Stimulated activated CD4-positive, alpha-beta T cell treated with anti-CD3 and anti-CD28 coated beads, Interleukin-12 subunit alpha, Interleukin-12 subunit beta, amount 100 ng/mL, for 48 hours (primary cell): ENCODE measurements at places on chromosomes 12 and 14.

DNA sequence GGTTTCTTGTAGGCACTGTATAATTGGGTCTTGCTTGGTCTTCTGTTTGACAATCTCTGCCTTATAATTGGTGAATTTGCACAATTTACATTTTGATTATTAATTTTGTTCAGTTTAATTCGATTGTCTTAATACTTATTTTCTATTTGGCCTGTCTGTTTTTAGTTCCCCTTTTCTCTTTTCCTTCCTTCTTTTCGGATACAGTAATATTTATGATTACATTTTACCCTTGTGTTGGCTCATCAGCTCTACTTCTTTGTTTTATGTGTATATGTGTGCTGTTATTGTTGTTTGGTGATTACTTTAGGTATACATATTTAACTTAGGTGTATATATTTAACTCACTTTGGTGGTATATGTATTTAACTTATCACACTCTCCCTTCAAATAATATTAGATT, 12.8 kb upstream of the BEGAIN start:
- no peak for DNase-seq

GRCh38 chr14:54314365-54315104, 82.3 kb upstream of the CDKN3 start:
- no peak for DNase-seq

DNA sequence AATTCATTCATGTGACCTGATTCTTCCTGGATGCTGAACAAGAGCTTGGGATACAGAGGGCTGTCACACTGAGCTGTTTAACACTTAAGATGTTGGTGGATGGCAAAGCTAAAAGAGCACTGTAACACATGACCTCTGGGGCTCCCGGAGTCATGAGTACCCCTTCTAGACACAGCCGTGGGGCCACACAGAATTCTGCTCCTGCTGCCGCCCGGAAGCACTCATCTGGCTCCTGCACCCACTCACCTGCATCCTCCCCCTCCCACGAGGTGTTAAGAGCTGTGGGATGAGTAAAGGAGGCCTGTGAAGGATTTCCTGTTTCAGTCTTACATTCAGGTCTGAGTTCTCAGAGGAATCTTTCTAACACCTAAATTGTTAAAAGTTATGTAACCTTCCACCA, 78.0 kb upstream of the SSTR1 start:
- DNase-seq = no peak

DNA sequence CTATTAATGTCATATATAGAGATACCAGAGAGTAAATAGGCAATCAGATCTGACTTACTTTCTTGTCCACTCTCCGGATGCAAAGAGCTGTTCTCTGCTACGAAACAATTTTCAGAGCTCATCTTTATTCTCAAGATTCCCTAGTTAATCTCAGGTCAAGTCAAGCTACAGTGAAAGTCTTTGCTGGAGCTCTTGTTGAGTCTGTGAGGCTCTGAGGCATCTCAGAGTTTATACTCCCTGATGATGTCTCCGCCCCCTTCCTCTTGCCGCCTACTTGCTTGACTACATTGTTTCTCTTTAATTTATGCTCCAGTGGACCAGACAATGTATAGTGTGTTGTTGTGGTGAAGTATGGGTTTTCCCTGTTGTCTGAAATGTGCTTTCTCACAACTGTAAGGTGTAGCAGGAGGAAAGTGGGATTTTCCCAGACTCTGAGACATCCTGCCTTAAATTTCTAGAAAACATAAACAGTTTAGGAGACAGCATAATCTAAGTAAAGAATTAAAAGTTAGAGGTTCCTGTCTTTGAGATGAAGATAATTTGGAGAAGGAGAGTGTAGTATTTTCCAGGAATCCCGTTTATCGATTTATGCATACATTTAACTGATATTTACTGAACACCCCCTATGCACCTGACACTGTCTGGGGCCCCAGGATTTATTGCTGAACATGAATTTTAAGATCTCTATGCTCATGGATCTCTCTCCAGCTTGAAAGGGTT, at the start of gene CD69:
Gene CD69, minus strand, starts transcription at position 203 of the 720 bp plus-strand sequence. Its CDS starts 81 bp downstream, at position 122.
- DNase-seq = peak; percentile 65

DNA sequence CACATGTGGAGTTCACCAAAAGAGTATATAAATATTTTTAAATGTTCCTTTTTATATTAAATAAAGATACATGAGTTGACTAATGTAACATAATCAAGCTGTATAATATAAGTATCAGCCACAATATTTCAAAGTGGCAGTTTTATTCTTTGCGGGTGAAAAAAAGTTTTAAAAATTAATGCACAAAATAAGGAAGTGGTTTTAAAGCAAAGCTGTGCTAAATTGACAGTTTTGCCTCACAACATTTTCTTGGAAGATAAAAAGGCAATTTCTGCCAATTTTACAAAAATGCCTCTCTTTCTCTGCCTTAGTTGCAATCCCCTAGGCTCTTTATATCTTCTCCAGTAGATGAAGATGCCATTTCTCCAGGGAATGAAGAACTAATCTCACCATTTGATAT, 719.1 kb downstream of the C12orf50 start:
- no peak for DNase-seq

GRCh38 chr12:110906516-110906915, 13.9 kb downstream of the MYL2 start:
- no peak for DNase-seq

DNA sequence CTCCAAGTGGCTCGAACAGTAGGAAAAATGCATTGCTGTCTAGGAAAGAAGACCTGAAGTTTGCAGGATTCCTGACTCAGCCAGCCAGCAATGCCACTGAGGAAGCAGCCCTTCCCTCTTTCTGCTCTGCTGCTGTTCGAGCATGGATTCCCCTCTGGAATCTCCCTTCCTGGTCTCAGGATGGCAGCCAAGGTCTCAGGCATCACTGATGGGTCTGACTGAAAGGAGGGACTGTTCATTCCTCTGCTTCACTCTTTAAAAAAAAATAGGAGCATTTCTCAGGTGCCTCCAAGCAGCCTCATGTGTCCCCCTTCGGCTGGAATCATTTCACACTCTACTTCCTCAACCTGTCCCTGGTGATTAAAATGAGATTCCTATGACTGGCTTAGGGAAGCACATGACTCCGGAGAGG, 62.4 kb downstream of the SLC15A4 start:
- DNase-seq = no peak

DNA sequence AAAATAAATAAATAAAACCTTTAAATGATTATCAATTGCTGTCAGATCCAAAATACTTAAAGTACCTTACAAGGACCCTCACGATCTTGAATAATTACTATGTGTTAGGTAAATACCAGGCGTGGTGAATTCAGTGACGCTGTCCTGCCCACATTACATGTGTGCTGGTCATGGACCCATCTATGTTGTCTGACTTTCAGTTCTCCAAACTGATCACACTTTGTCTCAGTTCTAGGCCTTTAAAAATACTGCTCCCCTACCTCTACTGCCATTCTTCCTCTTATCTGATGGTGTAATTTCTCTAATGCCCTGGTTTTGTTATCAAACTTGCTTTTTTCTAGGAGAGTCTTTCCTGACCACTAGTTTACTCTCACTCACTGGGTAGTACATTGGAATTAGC, 520.7 kb downstream of the TRHDE start:
- no peak for DNase-seq

DNA sequence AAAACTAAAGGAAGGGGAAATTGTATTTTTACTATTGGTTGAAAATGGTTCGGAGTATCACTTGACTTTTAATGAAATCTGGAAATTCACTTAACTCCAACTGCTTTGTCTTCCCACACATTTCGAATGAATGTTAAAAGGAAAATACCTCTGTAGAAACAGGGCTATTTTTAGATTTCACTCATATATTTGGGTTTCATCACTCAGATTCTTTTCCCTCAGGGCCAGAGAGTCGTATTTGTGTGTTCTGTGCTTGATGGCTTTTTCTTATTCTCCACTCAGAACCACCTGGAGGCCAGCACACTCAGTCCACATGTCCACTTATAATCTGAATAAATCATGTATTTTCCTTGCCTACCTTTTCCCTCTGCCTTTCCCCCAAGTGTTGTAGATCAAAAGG, 40.0 kb downstream of the DAAM1 start:
- no peak for DNase-seq

DNA sequence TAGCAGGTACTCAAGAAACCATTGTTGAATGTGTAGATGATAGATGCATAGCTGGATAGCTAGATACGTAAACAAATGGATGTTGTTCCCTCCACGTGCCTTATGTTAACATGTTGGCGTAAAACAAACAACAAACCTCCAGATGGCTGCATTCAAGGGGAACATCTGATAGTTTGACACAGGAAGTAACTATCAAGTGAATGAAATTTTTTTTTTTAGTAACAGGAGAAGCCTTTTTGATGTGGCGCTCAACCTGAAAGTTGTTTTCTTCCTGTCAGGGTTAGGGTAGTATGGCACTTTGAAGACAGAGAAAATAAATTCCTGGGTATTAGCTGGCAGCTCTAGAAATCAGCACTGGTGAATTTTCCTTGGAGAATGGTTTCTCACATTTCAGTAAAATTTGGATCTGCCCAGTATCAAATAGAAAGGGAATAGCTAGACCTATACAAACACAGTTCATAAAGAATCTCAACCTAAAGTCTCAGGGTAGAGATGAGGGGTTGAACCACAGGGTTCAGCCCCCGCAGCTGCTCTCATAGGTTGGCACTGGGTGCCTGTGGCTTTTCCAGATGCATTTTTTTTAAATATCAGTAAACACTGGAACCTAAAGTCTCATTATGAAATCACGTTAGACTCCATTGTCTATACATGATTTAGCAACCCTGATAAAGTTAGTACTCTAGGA, 18.8 kb upstream of the RAP1B start:
- DNase-seq = no peak

- DNase-seq = no peak
Observed at GRCh38 chr14:52877628-52878027, 73.2 kb downstream of the FERMT2 start.

DNA sequence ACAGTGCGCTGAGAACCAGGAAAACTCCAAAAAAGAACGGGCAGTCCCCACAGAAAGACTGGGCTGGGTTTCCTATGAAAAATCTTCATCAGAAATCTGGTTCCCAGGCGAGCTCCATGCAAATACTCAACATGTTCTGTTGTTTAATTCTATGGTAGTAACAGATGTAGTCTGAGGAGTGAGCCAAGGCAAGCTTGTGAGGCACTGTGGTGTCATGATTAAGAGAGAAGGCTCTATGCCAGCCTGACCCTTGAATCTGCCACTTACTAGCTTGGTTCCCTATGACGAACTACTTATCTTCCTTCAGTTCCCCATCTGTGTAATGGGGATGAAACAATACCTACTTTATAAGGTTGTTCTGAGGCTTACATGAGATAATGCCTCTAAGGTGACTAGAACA, 10.7 kb downstream of the POMT2 start:
- DNase-seq = no peak

DNA sequence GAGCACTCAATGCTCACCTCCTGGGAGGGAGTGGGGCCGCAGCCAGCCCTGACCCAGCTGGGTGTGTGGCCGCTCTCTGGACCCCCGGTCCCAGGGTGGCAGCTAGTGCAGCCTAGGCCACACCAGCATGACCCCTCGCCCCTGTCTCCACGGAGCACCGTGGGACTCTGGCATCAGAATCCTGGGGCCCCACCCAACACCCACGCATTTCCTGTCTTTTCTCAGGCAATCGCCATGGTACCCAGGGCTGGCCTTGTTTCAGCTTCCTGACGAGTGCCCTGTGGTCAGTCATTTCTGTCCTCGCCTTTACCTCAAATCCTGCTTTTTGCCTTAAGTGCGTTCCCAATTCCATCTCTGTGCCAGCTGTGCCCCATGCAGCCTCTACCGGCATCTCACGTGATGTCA, 15.9 kb downstream of the PACS2 start:
- DNase-seq = no peak

- DNase-seq = no peak
Observed at GRCh38 chr12:59405992-59406391, 189.8 kb upstream of the SLC16A7 start.

GRCh38 chr14:98957211-98958047, 314.6 kb downstream of the BCL11B start:
- no peak for DNase-seq

DNA sequence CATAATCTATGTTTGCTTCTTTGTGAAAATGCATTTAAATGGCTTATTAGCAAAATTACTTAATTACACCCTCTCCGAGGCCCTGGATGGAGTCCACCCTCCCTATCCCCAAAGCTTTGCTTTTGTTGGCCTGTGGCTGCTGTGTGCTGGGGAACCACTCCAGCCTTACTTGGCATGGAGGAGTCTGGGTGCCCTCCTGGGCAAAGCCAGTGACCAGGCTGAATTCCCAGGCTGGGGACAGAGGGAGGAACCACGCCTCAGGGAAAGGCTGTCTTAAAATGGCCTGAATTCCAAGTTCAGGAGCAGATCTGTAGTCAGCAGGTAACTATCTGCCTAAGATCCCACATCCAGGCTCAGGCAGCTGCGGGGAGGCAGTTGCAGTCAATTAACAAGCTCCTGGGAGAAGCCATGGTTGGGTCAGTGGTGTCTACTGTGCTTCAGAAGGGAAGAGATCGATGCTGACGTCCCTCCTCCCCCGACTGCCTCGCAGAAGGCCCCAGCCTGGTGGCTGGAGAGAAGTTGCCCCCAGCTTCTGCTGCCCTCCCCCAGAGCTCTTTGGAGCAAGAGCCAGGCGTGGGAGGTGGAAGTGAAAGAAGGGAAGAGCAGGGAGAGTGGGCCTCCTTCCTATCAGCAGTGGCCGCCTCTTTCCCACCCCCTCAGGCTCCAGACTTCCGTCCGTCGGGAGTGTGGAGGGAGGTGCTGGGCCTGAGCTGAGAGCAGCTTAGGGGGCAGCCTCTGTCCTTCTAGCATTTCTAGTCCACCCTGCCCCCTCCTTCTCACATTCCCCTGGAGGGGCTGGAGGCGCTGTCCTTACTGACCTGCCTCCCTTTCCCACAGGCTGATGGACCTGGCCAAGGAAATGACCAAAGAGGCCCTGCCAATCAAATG, 11.3 kb downstream of the VASH1 start:
- DNase-seq = no peak

DNA sequence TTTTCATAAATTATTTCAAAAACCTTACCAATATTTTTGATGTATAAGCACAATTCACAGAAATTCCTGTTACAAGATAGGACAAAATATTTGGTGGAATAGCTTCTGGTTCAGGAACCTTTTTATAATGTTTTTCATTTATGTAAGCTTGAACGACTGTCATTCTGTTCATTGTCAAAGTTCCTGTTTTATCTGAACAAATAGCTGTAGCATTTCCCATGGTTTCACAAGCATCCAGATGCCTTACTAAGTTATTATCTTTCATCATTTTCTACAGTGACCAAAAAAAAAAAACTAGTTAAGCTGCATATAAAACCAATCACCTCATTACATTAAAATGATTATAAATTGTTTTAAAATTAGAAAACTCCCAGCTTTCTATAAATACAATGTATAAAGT, 87.1 kb downstream of the ATP2B1 start:
- DNase-seq = no peak
